NCI-H1417 (cell line): ENCODE measurements at places on chromosomes 7 and 10.
A peak's percentile ranks its signal among the peaks of the same experiment; 100 is the strongest.

DNA sequence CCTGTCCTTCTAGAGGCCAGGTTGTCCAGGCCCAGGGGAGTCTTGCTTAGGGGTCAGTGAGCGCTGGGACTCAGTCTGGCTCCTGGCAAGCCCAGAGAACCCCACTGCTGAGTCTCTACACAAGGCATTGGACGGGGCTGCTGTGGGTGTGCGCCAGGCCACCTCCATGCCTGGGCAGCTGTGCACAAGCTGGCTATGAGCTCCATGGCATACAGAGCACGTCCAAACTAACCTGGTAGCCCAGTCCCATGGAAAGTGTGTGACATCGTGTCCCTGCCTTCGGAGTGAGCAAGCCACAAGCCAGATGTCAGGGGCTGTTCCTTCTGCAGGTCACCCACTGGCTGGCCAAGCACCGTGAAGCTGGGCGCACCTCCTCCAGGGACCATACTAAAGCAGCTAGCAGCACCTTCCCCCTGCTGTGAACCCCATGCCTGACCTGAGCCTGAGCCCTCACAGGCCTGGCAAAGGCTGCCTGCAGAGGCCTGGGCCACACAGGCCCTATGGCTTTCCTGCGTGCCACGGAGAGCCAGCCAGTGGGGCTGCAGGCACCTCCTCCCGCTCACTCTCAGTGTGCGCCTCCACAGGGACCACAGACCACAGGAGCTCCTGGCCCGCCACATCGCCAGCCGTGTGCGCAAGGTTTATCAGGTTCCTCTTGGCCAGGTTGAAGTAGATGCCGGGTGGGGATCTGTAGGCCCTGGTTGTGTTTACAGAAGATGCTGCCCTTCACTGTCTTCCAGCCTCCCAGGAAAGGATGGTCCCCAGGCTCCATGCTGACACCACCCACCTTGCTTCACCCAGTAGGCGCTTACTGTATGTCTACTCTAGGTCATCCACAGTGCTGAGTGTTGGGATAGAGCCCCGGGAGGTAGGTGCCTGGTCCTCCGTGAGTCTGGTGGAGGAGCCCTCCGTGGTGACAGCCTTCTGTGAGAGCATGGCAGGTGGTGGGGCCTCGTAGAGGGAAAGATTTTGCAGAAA lies 219.7 kb downstream of the EBF3 start:
- DNase-seq = no peak

GRCh38 chr10:114526126-114526503 lies 121.8 kb upstream of the AFAP1L2 start:
- DNase-seq = no peak

DNA sequence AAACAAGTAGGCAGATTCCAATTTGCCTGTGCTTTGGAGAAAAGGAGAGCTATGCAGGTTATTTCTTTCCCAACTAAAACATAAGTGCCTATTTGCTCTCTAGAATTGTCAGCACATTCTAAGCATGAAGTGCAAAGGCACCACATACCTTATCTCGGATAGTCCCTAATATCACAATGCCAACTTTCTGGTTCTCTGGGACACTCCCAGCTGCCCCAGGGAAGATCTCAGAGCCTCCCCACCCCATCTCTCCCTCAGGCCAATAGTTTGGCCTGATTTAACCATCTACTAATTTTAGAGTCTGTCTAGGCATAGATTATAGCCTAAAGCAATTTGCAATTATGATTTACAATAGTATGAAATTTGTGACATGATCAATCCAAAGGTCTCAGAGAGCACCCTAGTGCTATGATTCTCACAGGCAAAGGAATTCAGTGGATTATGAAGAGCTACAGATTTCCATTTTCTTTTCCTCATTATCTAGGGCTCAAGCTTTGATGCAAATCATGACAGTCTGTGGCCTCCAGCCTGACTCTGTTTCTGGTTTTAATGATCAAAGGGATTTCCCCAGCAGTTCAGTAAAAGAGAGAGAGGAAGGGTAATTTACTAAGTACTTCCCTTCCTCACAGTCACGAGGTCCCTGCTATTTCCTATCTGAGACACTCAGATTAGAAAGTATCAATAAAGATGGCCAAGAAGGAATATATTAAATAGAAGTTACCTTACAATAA lies 29.0 kb upstream of the IL6 start:
- DNase-seq = no peak

GRCh38 chr7:48575516-48575915 lies 348.8 kb upstream of the CDC14C start:
- DNase-seq = no peak

- no peak for DNase-seq
Observed at GRCh38 chr10:123287594-123288247, 133.5 kb downstream of the BUB3 start.

GRCh38 chr7:131945313-131945911 lies 389.0 kb upstream of the PODXL start:
- DNase-seq = peak; percentile 79

DNA sequence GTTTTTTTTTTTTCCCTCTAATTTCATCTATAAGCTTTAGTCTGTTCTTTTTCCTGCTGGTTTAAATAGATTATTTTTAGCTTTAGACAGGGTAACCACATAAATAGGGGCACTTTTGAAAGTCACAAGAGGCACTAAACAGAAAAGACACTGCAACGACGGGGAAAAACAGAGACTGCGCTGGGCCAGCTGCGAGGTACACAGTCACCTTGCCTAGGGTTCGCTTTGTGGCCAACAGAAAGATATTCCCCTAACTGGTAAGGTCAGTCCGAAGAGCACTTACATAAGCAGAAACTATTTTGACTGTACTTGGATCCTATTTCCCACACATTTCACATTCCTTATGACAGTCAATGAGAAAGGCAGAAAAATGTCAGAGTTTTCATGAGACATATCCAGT lies 175.6 kb upstream of the PHF14 start:
- DNase-seq = no peak

- no peak for DNase-seq
Observed at GRCh38 chr7:158323741-158324396, 263.8 kb downstream of the PTPRN2 start.

DNA sequence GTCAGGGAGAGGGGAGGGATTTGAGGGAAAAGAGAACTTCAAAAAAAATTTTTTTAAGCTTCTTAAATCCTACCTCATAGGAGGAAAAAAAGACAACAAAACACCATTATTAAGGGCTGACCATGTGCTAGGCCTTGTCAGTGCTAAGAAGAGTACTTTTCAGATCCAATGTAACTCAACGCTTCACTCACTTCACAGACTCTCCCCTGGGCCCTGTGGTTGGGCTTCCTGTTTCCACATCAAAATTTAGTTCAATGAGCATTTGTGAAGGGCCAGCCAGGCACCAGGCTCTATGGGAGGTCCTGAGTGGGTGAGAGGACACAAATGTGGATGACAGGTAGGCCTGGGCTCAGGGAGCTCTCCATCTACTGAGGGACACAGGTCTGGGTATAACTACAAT lies 249.8 kb downstream of the PTEN start:
- no peak for DNase-seq

- peak; percentile 59 for DNase-seq
Observed at GRCh38 chr7:92695308-92696261, 105.4 kb upstream of the FAM133B start.

GRCh38 chr10:50228672-50229071 lies 22.6 kb downstream of the ASAH2 start:
- no peak for DNase-seq
